Stimulated activated CD8-positive, alpha-beta memory T cell treated with anti-CD3 and anti-CD28 coated beads, Interleukin-7, amount 100 ng/mL, for 24 hours (primary cell): ENCODE measurements at places on chromosomes 1 and 21.

DNA sequence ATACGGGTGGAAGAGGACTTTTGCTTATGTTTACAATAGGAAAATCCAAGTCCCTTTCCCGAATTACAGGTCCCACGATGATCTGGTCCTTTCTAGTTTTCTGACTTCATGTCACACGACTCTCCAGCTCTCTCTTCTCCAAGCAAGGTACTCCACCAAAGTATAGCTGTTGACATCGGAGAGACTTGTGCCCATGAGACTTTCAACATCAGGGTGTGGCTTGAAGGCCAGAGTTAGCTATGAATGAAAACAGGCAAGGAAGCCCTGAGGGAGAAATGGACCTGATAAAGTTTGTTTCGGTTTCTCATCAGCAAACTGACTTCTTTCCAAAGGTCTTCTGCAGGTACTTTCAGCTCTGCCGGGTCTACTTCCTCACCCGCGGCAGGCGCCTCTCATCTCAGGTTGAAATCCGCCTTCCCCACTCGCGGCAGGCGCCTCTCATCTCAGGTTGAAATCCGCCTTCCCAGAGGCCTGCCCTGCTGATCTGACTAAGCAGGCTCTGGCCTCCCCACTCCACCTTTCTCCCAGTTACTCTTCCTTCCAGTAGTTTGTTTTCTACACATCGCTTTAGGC is 2.1 kb upstream of the PER3 start:
- no peak for DNase-seq

GRCh38 chr1:247293047-247293446 is 37.2 kb downstream of the VN1R5 start:
- DNase-seq = no peak

- DNase-seq = no peak
Measured at GRCh38 chr1:30777904-30778153, 20.3 kb upstream of the LAPTM5 start.

- DNase-seq = no peak
Measured at GRCh38 chr1:15427280-15427666, 11.0 kb upstream of the CTRC start.

DNA sequence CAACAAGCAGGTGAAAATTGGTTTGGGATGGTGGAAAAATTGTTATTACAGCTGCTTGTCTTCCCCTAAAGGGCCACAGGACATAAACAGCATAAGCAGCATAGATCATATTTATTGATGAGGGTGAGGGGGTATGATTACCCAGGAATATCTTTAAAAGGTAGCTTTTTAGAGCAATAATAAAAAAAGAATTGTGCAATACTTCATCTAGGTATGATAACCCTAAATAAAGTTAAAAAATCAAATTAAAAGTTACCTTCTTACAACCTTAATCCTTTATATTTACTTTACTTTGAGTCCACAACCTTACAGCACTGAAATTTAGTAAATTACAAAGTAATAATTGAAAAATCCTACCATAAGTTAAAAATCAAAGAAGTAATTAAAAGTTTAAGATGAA is 653.3 kb upstream of the RGS18 start:
- DNase-seq = no peak

- DNase-seq = no peak
Measured at GRCh38 chr1:163263818-163264655, 57.7 kb upstream of the NUF2 start.

GRCh38 chr1:167115655-167116054 is 21.8 kb downstream of the STYXL2 start:
- DNase-seq = no peak

DNA sequence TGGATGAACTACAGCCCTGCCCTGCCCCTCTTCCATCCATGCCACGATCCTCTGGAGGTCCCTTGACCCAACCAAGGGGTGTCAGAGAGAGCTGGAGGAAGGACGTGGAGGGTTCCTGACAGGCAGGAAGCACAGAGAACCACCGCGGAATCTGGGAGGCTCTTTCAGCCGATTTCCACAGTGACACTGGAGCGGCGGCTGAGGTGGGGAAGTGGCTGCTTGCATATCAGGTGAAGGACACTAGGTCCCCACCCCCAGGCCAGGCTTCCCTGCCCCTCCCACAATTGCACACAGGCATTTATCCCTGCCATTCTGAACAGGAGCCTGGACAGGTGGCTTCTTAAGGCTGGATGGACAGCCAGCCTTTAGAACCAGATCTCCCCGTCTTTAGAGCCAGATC is 17.5 kb downstream of the LRRC71 start:
- no peak for DNase-seq

- DNase-seq = no peak
Measured at GRCh38 chr21:40972151-40972550, 125.2 kb upstream of the DSCAM start.

DNA sequence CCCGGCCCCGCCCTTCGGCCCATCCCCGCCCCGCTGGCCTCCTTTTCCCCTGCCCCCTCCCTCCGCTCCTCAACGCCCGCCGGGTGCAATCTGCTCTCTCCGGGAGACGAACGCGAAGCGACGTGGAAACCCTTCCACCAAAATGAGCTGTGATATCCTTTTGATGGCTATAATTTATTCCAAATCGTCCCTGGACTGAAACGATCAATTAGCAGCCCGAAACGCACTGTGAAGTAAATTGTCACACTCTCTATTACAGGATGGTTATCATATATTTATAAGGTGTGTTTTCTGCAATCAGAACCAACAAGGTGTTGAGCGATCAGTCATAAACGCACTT is 134.6 kb upstream of the BARHL2 start:
- no peak for DNase-seq

DNA sequence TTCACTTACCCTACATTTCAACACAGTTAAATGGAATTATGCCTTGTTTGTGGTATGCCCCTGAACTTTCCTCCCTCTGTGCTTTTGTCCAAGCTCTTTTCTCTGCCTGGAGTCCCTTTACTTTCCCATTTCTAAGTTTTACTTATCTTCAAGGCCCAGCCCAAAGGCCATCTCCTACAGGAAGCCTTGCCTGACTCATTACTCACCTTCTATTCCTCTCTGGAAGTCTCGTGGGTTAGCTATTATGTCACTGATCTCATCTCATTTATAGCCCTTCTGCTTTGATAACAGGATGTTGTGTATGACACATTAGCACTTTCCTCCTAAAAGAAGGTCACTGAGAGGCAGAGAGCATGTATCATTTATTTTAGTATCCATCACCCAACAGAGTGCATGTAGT is 78.8 kb upstream of the CD1D start:
- no peak for DNase-seq

- no peak for DNase-seq
Measured at GRCh38 chr1:193077991-193078390, 18.6 kb downstream of the RO60 start.

DNA sequence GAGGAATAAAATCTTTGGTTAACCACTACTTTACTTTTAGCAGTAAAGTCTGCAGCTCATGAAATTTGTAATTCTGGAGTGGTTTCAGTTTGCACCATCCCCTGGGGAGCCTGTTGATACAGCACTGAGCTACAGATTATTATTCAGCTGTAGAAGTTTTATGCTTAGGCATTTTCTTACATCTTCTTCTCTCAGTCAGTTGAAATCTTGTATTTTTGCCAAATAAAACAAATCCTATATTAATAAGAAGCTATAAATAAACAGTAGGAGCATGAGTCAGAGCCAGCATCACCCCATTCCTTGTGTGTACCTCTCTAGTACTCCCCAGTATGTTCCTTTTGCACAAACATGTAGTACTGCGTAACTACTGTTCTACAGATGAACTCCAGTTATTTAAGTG is 118.9 kb downstream of the ATF6 start:
- no peak for DNase-seq

GRCh38 chr1:153025797-153026196 is 5.2 kb upstream of the SPRR1B start:
- DNase-seq = no peak

- DNase-seq = no peak
Measured at GRCh38 chr1:244339776-244340175, 111.9 kb downstream of the ADSS2 start.

DNA sequence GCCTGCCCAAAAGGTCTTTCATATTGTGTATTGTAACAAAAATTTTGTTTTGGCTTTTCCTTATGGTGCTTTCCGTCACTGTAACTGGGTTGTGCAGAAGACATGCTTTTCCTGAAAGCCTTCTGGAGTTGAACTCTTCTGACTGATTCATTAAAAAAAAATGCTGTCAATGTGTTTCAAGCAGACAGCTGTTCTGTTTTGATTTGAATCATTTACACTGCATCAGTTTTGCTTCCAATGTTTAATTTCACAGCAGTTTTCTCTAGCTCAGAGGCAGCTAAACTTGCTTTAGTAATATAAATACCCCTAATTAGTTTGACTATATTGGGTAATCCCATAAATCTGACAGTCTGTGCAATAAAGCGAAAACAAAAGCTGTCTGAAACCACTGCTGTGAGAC is 7.9 kb downstream of the UTP11 start:
- DNase-seq = no peak
